ENCODE measurements at places on chromosomes 5 and 9.

DNA sequence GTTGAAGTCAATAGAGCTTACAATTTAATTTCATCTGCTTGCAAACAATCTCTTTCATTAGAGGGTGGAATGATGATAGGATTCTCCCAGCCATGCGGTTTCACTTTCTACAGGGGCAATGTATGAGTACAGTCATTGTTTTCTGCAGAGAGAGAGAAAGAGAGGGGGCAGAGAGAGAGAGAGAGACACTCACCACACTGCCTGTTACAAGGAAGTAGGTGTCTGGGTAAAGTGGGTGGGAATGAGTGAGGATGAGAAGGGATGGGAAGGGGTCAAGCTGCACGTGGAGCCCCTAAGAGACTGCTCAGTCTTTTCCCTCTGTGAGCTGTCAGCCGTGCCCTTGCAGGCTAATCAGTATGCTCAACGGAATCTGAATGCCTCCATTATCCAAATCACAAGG, 454.3 kb downstream of the KDM4C start:
- H3K4me3 ChIP-seq, result no peak overlapping the region
- no peaks in the 10 kb centered on the region for H3K27me3 ChIP-seq
- H3K36me3 ChIP-seq, result no peaks in the 10 kb centered on the region
- no peak for DNase-seq
- no peak overlapping the region for H3K27ac ChIP-seq

GRCh38 chr9:98038958-98039357, 17.6 kb upstream of the NANS start:
- no peaks in the 10 kb centered on the region for H3K27me3 ChIP-seq
- peaks cover 30% of the 10 kb centered on the region for H3K4me1 ChIP-seq
- no peaks in the 10 kb centered on the region for H3K36me3 ChIP-seq
- no peak for DNase-seq

DNA sequence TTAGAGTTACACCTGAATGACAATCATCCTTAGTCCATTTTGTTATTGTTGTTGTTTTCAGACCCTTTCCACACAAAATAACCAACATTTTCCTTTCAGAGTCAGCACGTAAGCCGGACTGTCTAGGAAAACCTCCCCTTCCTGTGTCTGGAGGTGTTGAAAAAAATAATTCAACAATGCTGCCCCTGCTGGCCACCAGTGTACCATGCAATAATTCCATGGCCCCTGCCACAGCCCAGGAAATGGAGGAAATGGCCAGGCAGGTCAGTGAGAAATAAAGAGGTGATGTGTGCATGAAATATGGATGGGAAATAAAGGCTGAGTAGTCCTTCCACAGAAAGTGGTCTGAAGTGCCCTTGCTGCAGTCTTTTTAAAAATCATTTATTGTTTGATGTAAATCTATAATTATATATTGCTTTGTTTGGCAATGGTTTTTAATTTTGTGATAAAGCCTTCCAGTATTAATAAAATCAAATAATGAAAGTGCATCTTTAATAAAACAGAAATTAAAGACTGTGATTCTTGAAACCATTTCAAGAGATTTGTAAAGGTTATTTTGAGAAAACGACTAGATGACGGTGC, 152.8 kb upstream of the PAPPA start:
- no peak overlapping the region for H3K27ac ChIP-seq
- DNase-seq, result no peak
- no peak overlapping the region for H3K4me3 ChIP-seq

GRCh38 chr5:156379206-156379605, 52.2 kb downstream of the SGCD start:
- no peaks in the 10 kb centered on the region for H3K36me3 ChIP-seq
- no peak overlapping the region for H3K4me3 ChIP-seq
- H3K4me1 ChIP-seq, result no peaks in the 10 kb centered on the region
- no peaks in the 10 kb centered on the region for H3K27me3 ChIP-seq
- DNase-seq, result no peak

GRCh38 chr5:60487885-60488442, 212.0 kb downstream of the DEPDC1B start:
- H3K27me3 ChIP-seq, result no peaks in the 10 kb centered on the region
- no peaks in the 10 kb centered on the region for H3K36me3 ChIP-seq
- no peak for DNase-seq
- H3K4me3 ChIP-seq, result peak overlapping the region; percentile 74

DNA sequence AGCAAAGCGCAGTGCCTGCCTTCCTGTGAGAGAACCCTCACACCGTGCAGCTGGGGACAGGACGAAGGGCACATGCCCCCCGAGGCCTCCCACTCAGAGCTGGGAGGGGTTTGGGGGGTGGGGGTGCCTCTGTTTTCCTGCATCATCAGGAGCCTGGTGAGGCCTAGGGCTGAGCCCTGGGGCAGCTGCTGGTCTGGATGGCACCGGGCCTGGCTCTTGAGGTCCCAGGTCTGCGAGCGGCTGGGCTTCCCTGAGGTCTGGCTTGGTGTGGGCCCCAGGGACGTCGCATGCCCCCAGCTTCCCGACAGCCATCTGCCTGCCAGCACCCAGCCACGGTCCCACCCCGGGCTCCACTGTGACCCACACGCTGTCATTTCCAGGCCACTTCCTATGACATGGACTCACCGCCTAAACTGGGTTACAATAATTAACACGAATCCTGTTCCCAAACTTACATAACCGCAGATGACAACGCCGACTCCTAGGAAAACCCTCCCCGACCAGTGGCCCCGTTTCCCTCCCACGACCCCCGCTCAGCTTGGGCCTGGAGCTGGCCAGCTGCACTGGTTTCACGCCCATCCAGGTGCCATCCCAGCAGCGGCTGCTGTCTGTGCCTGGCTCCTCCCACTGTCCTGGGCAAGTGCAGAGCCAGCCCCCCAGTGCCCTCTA, 8.7 kb downstream of the NACC2 start:
- H3K27me3 ChIP-seq, result no peaks in the 10 kb centered on the region
- H3K27ac ChIP-seq, result peak overlapping the region; percentile 73
- peak overlapping the region; percentile 54 for H3K4me3 ChIP-seq
- no peak for DNase-seq
- H3K36me3 ChIP-seq, result peaks cover 4% of the 10 kb centered on the region

- no peak for DNase-seq
- no peaks in the 10 kb centered on the region for H3K27me3 ChIP-seq
- H3K4me1 ChIP-seq, result peaks cover 25% of the 10 kb centered on the region
- no peak overlapping the region for H3K4me3 ChIP-seq
- no peaks in the 10 kb centered on the region for H3K36me3 ChIP-seq
Observed at GRCh38 chr5:121967187-121967586, 5.4 kb downstream of the SRFBP1 start.

- H3K36me3 ChIP-seq, result peaks cover 61% of the 10 kb centered on the region
- DNase-seq, result no peak
- H3K27ac ChIP-seq, result no peak overlapping the region
- no peaks in the 10 kb centered on the region for H3K27me3 ChIP-seq
Observed at GRCh38 chr5:150692276-150692675, 8.6 kb downstream of the RBM22 start.

DNA sequence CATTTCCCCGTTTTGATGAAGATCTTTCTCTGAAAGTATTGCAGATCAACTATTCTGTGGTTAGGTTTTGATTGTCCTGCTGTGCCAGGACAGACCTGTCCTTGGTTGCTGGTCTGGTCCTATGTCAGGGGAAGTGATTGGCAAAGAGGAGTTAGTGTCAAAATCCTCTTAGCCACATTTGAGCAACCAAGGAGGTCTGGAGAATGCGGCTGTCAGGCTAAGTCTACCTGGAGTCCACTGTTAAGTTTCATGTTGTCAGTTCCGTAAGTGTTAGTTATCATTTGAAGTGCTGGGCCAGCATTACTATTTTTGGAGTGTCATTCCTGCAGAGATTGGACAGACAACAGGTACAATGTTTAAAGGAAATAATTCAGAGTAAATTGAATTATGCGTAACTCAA, 62.3 kb downstream of the UBE2QL1 start:
- no peaks in the 10 kb centered on the region for H3K36me3 ChIP-seq
- H3K27ac ChIP-seq, result no peak overlapping the region
- H3K4me1 ChIP-seq, result no peaks in the 10 kb centered on the region
- H3K4me3 ChIP-seq, result no peak overlapping the region

GRCh38 chr5:158287643-158288271, 428.8 kb upstream of the CLINT1 start:
- H3K27ac ChIP-seq, result peak overlapping the region; percentile 48
- peaks cover 16% of the 10 kb centered on the region for H3K4me1 ChIP-seq
- peak overlapping the region; percentile 37 for H3K4me3 ChIP-seq
- DNase-seq, result peak; percentile 7

- H3K27me3 ChIP-seq, result no peaks in the 10 kb centered on the region
- H3K27ac ChIP-seq, result no peak overlapping the region
- H3K4me3 ChIP-seq, result no peak overlapping the region
- peak; percentile 7 for DNase-seq
- H3K4me1 ChIP-seq, result peaks cover 2% of the 10 kb centered on the region
Observed at GRCh38 chr5:58019614-58020013, 440.3 kb downstream of the PLK2 start.

DNA sequence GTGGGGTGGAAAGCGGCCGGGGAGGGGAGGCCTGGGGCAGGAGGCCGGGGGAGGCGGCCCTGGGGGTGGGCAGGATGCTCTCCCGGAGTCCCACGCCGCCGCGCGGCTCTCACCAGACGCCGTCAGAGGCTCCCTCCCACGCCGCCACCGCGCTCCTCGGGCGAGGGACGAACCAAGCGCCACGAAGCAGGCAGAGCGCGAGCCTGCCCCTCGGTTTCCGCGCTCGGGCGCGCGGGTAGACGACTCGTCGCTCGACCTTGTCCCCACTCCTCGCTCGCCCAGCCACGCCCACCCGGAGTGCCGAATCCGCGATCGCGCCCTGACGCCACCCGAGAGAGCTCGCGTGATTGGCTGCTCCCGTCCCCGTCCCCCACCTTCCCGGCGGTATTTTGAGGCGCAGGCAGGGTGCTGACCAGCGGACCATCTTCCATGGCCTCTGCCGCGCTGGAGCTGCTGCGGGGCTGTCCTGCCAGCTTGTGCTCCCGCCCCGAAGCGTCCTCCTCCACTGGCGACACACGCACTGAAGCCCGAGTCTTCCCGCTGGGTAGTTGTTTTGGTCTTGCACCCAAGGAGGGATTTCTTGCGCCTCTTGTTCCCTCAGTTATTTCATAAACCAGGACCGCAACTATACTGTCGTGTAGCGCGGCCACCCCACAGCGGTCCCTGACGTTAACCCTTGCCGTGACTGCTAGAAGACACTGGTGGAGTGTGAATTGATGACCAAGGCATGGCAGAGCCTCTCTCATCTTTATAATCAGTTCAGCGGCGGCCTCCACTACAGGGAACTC, at the start of gene GNE:
TSS of gene GNE (minus strand) at position 241 of the 788 bp plus-strand sequence. CDS start 9,093 bp downstream, outside the sequence.
- H3K4me3 ChIP-seq, result peak within 1 kb of the TSS; percentile 100
- peak; percentile 92 for DNase-seq
- H3K36me3 ChIP-seq, result no peaks in the 10 kb centered on the region
- peak within 1 kb of the TSS; percentile 99 for H3K27ac ChIP-seq
- no peaks in the 10 kb centered on the region for H3K27me3 ChIP-seq

- H3K4me3 ChIP-seq, result no peak overlapping the region
- DNase-seq, result no peak
- peaks cover 14% of the 10 kb centered on the region for H3K4me1 ChIP-seq
- H3K27ac ChIP-seq, result no peak overlapping the region
- no peaks in the 10 kb centered on the region for H3K27me3 ChIP-seq
Observed at GRCh38 chr9:125121146-125121545, 22.2 kb downstream of the SCAI start.

DNA sequence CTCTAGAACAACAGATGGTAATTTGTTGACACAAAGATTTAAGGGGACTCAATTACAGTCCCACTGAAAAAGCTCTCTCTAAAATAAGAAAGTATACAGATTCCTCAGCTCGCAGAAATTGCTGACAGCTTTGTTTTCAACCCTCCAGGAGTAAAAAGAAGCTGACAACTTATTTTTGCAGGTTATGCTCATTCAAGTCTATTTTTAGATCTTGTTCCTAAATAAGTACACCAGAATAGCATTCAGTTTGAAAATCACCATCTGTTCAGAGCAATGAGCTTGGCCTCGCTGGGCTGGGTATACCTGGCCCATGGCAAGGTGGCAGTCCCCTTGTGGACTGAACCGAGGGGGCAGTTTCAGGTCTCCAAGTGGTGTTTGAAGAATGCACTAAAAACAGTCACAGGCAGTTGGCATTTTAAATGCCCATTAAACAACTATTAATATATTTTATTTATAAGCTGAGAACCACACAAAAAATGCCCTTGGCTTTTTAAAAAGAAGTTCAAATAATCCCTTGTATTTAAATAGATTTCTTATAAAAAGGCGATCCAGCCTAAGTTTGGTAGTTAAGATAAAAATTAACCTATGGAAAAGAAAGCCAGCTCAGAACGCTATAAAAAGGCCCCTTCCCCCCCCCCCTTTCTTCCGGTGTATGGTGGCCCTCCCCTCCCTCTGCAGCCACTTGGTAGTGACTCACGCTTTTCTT, 169.2 kb downstream of the AUH start:
- H3K27me3 ChIP-seq, result no peaks in the 10 kb centered on the region
- peak overlapping the region; percentile 100 for H3K27ac ChIP-seq
- no peaks in the 10 kb centered on the region for H3K36me3 ChIP-seq
- peak overlapping the region; percentile 79 for H3K4me3 ChIP-seq
- H3K4me1 ChIP-seq, result peaks cover 24% of the 10 kb centered on the region

- H3K36me3 ChIP-seq, result peaks cover 4% of the 10 kb centered on the region
- peaks cover 41% of the 10 kb centered on the region for H3K4me1 ChIP-seq
- peak; percentile 53 for DNase-seq
- H3K27ac ChIP-seq, result peak overlapping the region; percentile 95
Observed at GRCh38 chr5:176536132-176536901, 885 bp downstream of the RNF44 start.

DNA sequence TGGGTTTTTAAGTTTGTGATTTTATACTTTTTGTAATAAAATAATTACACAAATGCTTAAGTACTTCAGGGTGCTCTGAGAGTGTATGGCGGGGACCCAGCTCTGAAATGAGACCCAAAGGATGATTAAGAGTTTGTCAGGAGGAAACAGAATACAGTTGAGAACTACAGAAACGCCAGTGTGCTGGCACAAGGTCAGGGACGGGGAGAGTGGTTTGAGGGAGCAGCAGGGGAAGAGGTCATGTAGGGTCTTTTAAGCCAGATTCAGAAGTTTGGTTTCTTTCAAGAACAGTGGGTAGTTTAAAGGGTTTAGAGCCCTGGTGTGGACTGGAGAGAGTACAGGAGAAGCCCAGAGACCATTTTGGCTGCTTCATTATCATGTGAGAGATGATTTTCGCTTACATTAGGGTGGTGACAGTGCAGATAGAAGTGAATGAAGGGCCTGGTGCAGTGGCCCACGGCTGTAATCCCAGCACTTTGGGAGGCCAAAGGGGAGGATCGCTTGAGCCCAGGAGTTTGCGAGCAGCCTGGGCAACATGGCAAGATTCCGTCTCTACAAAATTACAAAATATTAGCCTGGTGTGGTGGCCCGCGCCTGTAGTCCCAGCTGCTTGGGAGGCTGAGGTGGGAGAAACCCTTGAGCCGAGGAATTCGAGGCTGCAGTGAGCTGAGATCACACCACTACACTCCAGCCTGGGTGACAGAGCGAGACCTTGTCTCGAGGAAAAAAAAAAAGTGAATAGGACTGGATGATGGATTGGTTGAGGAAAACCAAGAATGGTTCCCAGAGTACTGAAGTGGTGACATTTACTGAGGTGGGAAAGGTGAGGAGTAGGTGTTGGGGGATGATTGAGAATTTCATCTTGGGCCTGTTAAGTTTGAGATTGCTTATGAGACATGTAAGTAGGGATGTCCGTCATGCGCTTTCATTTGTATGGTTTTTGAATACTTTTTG, 1.4 kb upstream of the ETF1 start:
- no peak for DNase-seq
- H3K4me3 ChIP-seq, result peak overlapping the region; percentile 97
- H3K27ac ChIP-seq, result peak overlapping the region; percentile 98
- no peaks in the 10 kb centered on the region for H3K27me3 ChIP-seq
- peaks cover 56% of the 10 kb centered on the region for H3K4me1 ChIP-seq

Measured in thoracic aorta (tissue), 2 donors.